ENCODE measurements at places on chromosomes 6 and 20. TPM values are rescaled to one million over a fixed set of nuclear protein-coding genes. Genes with fewer than 3 reads are reported as not detected.

- DNase-seq: no peak
Measured at GRCh38 chr6:138614151-138614550, 114.9 kb upstream of the NHSL1 start.

- DNase-seq: no peak
Measured at GRCh38 chr6:47321577-47321976, 11.9 kb upstream of the TNFRSF21 start.

GRCh38 chr6:166330612-166331011 is 11.7 kb downstream of the SFT2D1 start:
- DNase-seq: peak; percentile 95

The HLA-E gene
- 45.8 TPM for total RNA-seq

Measured in H7 (cell line).